ENCODE measurements at places on chromosomes 7 and 10. TPM values are rescaled to one million over a fixed set of nuclear protein-coding genes. Genes with fewer than 3 reads are reported as not detected.

Gene TMEM225B
- not detected for total RNA-seq

Gene CDC14C
- not detected for total RNA-seq

Gene ATAD1
- 35.5 TPM for total RNA-seq

Gene PRTFDC1
- total RNA-seq: 4.9 TPM

Gene DNAJC9
- 50.3 TPM for total RNA-seq

Gene ZFAND2A
- 51.4 TPM for total RNA-seq

Gene GDF2
- not detected for total RNA-seq

Gene GIMAP2
- total RNA-seq: 5.5 TPM

Gene FAM13C
- 0.46 TPM for total RNA-seq

Gene CDH23
- 0.21 TPM for total RNA-seq

Gene WASHC2C
- 11.6 TPM for total RNA-seq

Gene VWA2
- not detected for total RNA-seq

Gene CRTAC1
- 17.9 TPM for total RNA-seq

Gene DNAJC12
- 3.4 TPM for total RNA-seq

Gene ZNF862
- 3.0 TPM for total RNA-seq

Gene NPTX2
- total RNA-seq: 4.5 TPM

Gene IFT22
- total RNA-seq: 98.7 TPM

Gene ACSM6
- total RNA-seq: not detected

Gene COL26A1
- 0.11 TPM for total RNA-seq

Gene KLF14
- total RNA-seq: 0.86 TPM

Gene PRPS1L1
- total RNA-seq: not detected

Gene CFAP69
- 4.9 TPM for total RNA-seq

Gene DPP6
- total RNA-seq: 0.24 TPM

Gene ADAM12
- total RNA-seq: 59.9 TPM

Gene PODXL
- total RNA-seq: 27.8 TPM

Gene GPC2
- 16.7 TPM for total RNA-seq

Gene AKR1C4
- not detected for total RNA-seq

Gene ABCB1
- total RNA-seq: 11.8 TPM

Gene COL13A1
- 19.5 TPM for total RNA-seq
